ENCODE measurements at places on chromosomes 11 and 22.

DNA sequence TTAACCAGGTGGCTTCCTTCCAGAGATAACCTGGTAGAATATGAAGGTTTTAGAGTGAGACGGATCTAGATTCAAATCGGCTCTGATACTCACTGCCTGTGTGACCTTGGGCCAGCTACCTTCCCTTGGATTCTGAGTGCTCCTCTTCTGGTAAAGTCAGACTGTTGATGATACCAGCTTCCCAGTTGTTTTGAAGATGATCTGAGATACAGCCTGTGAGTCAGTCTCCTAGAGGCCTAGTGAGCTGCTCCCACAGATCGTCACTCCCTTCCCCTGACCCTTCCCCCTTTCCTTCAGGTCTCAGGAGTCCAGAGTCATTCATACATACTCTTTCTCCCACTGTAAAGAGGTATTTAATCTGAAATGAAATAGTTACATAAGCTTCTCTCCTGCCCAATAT, 207.8 kb downstream of the GRIK4 start:
- DNase-seq, result no peak

- no peak for DNase-seq
Observed at GRCh38 chr11:68441466-68442230, 18.9 kb upstream of the PPP6R3 start.

DNA sequence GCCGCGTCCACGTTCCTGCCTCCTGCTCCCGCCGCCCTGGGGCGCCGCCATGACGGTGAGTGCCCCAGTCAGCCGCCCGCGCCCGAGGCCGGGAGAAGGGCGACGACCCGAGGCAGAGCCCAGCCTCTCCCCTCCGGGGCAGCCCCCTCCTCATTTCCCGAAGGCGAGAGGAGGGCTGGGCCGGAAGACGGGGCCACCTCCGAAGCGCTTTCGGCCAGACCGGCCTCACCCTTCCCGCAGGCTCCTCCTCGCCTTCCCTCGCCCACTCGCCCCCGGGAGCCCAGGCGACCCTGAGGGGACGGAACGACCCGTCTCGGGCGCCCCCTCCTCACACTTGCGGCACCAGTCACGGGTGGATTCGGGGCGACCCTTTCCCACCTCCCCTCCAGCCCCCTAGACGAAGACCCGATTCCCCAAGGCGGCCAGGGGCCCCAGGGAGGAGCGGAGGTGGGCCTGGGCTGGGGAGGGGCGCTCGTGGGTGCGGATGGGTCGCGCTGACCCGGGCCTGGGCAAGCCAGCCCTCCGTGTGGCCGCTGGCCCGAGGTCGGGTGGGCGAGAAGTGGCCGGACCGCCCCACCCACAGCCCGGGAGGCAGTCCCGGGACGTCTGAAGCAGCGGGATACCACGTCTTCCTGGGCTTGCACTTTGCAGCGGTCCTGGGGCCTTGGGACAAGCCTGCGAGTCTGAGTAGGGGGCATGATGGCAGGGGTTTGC, 49.7 kb downstream of the TRIOBP start:
- DNase-seq, result peak; percentile 51

GRCh38 chr11:94655291-94655690, 88.1 kb downstream of the PIWIL4 start:
- no peak for DNase-seq

GRCh38 chr11:119853581-119854360, 124.8 kb upstream of the NECTIN1 start:
- no peak for DNase-seq

GRCh38 chr11:911031-911889, 650 bp upstream of the CHID1 start:
- peak; percentile 62 for DNase-seq

GRCh38 chr11:27410272-27410671, 47.3 kb upstream of the CCDC34 start:
- DNase-seq, result no peak

DNA sequence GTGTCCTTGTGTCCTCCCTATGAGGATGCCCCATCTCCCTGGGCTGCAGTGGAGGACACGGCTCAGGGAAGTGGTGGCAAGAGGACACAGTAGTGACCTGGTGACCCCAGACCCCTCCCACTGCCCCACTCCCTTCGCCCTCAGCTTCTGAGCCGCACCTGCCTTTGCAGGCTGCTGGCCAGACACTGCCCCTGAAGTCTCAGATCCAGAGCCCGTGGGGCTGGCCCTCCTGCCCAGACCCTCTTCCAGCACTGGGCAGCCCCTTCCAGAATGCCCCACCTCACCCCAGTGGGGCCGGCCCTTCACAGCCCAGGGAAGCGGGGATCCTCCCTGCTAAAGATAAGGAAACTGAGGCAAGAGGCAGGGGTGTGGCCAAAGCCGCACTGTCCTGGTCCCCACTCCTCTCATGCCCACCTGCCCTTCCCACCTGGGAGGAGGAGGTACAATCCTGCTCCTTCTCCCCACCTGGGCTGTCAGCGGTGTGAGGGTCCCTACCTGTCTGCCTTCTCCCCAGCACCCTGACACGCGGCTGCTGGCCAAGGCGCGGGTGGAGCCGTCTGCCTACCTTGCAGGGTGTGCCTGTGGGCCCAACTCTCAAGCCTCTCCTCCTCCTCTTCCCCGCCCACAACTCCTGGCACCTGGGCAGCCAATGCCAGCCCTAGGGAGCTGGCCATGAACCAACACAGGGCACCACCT, 17.3 kb downstream of the TRPM5 start:
- DNase-seq, result no peak

DNA sequence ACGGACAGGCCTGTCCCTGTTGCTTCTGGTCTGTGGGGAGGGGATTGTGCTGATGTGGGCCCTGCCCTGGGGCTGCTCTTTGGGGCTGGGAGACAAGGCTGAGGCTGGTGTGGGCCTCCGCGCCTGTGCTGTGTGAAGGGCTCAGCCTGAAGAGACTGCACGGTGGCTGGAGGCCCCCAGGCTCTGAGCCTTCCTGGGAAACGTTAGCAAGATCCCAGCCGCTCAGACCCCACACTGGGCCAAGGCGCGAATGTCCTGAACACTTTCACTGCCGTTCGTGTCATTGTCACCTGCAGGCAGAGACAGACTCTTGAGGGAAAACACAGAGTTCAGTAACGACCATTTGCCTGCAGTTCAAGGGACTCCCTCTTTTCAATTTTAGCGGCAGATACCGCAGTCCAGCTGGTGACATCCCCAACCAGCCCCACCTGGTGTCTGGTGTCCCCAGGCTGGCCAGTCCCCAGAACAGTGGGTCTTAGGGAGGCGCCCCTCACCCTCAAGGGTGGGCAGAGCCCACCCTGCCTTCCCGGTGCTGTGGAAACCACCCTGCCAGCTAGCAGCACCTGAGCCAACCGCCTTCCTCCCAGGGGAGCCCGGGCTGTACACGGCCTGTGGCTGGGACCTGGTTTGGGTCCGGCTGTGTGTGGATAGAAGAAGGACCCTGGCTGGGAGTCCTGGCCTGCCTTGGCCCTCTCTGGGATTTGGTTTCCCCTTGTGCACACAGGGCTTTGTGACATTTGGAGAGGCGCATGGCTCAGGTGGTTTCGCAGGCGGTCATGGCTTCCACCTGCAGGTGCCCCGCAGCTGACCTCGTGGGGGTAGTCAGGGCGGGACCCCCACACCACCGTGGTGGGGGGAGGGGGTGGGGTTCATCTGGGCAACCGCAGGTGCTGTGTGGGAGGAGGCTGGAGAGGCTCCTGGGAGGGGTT, 5.7 kb downstream of the PANX2 start:
- no peak for DNase-seq

GRCh38 chr11:1048375-1049070, 12.0 kb upstream of the MUC6 start:
- no peak for DNase-seq

DNA sequence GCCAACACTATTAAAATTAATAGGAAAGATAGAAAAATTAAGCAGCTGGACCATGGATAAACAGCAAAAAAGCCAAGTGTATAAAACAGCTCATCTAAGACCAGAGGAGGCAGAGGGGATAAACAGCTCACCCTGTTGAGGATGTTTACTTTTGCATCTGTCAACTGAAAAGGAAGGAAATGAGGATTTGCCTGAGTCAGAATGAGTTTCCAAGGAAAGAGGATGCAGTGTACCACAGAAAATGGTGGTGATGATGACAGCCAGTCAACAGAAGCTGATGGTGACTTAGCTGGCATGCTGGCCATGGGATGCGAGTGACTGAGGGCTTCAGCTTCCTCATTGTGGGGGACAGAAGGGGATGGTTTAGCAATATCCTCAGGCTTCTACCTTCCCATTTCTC, 183.5 kb downstream of the KIRREL3 start:
- no peak for DNase-seq

DNA sequence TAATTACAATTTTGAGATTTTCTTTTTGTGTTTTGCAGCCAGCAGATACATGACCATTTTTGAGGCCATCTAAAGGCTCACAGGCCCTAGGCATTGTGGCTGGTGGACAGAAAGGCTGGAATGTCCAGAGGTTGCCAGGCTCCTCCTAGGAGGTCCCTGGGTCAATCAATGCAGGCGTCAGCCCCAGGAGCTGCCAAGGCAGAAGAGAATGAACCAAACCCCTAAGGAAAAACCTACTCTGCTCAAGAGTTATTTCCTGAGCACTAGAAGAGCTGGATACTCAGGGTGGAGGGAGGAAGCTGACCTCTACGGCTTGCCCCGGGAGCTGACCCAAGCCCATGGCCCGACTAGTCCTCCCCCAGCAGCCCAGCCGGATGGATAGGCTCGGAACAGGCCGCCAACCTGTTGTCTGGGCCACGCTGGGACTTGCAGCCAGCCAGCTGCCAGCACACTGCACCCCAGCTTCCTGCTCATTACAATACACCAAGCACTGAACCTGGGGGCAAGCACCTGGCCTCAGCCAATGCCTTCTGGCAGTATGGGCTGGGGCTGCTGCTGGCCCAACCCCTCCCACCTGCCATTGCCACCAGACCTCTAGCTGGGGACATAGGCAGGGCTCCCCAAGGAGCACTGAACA, 5.7 kb upstream of the SCGB1A1 start:
- no peak for DNase-seq

DNA sequence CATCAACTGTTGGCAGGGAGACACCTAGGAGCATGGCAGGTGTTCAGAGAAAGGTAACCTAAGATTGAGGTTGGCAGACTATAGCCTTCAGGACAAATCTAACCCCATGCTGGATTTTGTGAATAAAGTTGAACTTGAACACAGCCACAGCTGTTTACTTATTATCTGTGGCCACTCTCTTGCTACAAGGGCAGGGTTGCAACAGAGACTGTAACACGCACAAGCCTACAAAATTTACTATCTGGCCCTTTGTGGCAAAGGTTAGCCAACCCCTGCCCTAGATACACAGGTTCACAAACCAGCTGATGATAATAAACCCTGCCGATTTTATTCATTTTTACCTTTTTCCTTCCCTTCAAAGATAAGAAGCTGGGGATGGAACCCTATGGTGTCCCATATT, 2.5 kb downstream of the THYN1 start:
- no peak for DNase-seq

DNA sequence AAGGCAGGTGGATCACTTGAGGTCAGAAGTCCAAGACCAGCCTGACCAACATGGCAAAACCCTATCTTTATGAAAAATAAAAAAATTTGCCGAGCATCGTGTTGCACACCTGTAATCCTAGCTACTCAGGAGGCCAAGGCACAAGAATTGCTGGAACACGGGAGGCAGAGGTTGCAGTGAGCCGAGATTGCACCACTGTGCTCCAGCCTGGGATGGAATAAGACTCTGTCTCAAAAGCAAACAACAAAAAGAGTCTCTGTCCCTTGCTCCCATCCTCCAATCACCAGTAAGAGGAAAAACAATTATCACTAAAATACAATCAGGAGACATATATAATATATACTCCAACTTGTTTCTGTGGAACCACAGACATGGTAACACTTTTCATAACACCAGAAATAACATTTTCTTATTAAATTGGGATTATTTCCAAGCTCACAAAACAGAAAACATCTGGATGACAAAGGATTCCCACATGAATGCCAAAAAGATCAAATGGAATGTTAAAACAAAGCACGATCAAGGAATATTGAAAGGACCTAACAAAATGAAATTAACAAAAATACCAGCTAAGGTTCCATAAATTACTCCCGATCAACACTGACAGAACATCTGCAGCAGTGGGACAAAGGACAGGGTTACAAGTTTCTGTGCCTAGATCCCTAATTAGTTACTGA, 15.2 kb downstream of the FCHSD2 start:
- DNase-seq, result no peak

DNA sequence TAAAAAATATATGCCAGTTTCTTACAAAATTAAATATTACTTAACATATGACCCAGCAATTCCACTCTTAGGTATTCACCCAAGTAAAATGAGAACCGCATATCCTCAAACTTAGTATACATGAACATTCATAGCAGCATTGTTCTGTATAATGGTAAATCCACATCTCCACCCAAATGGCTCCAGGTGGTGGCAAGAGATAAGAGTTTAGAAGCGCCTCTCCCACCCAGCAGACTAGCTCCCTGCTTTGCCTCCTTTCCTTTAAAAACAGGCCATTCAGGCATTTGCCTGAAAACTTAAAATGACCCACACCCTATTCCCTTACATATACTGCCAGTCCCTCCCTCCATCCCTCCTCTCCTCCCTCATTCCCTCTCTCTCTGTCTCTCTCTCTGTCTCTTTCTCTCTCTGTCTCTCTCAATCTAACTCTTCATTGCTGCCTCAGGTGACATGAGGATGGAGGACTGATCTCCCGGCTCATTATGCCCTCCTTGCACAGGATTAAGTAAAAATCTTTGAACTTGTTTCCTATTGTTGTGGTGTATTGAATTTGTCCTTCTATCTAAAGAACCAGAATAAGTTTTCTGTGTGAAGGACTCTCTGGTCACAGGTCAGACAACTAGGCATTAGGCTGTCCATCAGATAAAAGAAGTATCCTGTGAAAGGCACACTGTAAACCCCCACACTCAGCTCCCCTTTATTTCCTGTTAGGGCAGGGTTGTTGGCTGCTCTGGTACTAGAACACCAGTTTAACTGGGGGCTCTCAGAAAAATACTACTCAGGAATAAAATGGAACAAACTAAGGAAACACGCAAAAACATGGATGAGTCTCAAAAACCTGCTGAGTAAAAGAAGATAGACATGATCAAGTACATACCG, 48.3 kb downstream of the RRP8 start:
- DNase-seq, result no peak

DNA sequence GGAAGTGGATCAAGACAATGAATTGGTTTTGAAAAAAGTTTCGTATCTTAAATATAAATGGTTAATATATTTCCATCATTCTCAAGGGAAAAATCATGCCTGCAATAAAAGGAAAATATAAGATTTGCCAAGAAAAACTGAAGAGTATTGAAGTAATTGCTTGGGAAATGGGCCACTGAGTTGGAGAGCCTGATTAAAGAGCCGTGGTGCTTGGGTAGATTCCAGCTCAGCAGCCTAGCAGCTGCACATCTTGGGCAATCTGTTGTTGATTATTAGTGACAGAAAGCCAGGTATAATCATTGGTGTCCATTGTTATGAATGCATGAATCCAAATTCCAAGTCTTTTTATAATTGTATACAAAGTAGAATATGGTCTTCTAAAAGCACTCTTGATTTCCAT, 800.9 kb upstream of the CHORDC1 start:
- no peak for DNase-seq

All from activated CD4-positive, alpha-beta T cell treated with anti-CD3 and anti-CD28 coated beads for 48 hours (primary cell).